ENCODE measurements at places on chromosomes 2 and 18.

DNA sequence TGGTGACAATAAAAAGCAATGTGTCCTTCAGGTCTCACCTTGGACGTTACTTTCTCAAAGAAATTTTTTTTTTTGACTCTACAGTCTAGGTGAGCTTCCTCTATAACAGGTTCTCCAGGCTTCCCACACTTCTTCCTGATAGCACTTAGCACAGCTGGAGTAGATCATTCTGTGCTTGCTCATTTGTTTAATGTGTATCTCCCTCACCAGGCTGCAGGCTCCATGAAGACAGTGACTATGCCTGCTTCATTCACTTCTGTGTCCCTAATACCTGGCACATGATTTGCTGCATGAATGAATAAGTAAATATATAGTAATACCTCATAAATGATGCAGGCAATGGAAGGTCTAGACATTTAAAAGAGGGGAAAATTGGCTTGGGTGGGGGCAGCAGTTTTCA, 109.9 kb upstream of the CD302 start:
- DNase-seq = no peak
- H3K36me3 ChIP-seq = no peaks in the 10 kb centered on the region
- H3K4me1 ChIP-seq = no peaks in the 10 kb centered on the region
- no peak overlapping the region for H3K27ac ChIP-seq
- H3K27me3 ChIP-seq = no peaks in the 10 kb centered on the region

DNA sequence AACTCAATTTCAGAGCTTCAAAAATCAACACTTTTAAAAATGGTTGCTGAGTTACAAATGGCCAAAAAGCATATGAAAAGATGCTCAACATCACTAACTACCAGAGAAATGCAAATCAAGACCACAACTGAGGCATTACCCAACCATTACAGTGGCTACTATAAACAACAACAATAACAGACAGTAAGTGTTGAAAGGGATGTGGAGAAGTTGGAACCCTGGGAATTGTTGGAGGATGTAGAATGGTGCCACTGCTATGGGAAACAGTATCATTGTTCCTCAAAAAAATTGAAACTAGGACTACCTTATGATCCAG, 173.3 kb upstream of the SPRED2 start:
- H3K27ac ChIP-seq = no peak overlapping the region
- no peaks in the 10 kb centered on the region for H3K4me1 ChIP-seq
- H3K27me3 ChIP-seq = no peaks in the 10 kb centered on the region
- no peak for DNase-seq
- no peak overlapping the region for H3K4me3 ChIP-seq

DNA sequence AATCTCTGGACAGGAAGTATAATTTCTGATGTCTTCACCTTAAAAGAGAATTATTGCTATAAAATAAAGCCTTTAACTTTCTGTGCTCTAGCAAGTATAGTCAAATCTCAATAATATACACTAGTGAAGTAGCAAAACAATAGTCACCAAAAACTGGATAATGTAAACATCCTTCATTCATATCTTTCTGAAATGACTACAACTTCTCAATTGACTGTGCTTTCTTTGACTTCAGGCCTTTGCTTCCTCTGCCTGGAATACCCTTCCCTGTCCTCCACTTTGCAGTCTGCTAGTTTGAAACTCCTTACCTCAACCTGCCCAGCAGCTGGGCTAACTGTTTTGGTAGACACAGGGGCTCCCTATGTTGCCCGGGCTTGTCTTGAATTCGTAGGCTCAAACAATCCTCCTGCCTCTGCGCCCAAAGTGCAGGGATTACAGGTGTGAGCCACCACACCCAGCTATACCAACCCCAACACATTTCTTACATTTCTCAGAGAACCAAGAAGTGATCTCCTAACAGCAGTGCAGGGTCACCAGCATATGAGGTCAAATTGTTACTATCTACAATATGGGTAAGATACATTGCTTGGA, 6.6 kb upstream of the PCBP1 start:
- no peak overlapping the region for H3K27ac ChIP-seq
- peaks cover 24% of the 10 kb centered on the region for H3K4me1 ChIP-seq
- no peak overlapping the region for H3K4me3 ChIP-seq
- H3K36me3 ChIP-seq = no peaks in the 10 kb centered on the region

DNA sequence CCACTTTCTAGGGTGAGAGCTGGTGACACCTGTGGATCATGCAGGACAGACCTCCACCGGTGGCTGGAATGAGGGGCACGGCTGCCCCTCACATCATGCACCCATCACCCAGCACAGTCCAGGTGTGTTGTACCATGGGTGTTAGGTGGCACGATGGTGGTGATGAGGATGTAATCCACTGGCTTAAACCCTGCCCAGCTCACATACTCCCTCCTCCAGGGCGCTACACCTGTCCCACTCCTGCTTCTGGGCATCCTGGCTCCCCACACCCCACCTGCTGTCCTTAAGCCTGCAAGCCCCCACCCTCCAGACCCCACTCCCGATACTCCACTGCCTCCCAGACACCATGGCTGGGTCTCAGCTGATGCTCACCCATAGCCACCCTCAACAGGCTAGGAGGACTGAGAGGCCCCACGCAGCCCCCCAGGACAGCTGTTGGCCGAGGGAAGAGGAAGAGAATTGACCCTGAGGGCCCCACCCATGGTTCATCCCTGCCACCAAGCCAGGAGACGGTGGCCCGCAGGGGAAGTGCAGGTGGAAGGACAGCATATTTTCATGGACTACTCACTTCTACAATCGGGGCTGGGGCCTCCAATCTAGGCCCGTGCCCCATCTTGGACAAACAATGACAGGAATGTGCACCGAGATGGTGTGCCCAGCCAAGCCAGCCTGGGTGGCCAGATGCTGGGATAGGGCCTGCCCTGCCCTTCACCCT, 34.3 kb downstream of the MAL start:
- H3K27ac ChIP-seq = no peak overlapping the region
- no peaks in the 10 kb centered on the region for H3K4me1 ChIP-seq
- no peak for DNase-seq

DNA sequence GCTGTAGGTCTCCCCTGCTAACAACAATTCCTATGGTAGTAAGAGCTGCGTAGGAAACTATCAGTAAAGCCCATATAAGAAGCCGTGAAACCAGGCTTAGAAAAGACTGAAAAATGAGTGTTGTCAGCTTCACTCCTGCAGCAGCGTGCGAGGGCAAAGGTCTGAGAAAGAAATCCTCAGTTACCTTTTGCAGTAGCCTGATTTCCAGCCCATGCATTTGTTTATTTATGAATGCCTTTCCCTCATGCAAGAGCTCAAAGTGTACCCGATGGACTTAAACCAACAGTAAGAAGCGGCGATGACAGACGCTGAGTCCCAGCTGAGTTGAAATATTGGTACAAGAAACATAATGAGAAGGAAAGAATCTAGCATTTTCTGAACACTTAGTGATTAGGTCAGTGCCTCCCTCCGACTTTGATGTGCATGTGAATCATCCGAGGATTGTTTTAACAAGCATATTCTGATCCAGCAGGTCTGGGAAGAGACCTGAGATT, 15.0 kb upstream of the POLI start:
- H3K4me1 ChIP-seq = peaks cover 28% of the 10 kb centered on the region
- no peak overlapping the region for H3K27ac ChIP-seq
- no peak overlapping the region for H3K4me3 ChIP-seq
- DNase-seq = no peak
- no peaks in the 10 kb centered on the region for H3K36me3 ChIP-seq
- no peaks in the 10 kb centered on the region for H3K27me3 ChIP-seq

DNA sequence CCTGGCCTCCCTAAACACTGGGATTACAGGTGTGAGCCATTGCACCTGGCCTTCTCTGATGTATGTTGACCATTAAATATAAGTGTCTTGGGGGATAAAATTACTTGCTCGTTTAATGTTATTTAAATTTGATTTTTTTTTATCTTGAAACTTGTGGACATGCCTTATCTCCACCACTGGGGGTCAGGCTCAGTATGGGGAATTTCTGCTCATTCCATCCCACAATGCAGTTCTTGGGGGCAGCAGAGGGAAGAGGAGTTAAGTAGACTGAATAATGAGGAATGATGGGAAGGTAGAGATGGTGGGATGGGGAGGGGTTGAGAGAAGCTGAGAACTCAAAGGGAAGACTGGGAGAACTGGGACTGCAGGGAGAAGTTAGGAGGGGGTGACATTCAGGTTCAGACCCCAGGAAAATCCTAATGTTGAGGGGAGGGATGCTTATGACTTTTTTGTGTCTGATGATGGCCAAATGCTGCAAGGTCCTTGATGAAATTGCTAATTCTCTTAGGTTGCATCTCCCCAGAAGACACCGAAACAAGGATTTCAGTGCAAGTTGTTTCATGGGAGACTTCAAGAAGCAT, 174.2 kb downstream of the MIB1 start:
- peak; percentile 58 for DNase-seq
- H3K36me3 ChIP-seq = no peaks in the 10 kb centered on the region
- H3K4me3 ChIP-seq = no peak overlapping the region
- no peak overlapping the region for H3K27ac ChIP-seq
- H3K4me1 ChIP-seq = no peaks in the 10 kb centered on the region
- no peaks in the 10 kb centered on the region for H3K27me3 ChIP-seq

- no peaks in the 10 kb centered on the region for H3K27me3 ChIP-seq
- H3K36me3 ChIP-seq = no peaks in the 10 kb centered on the region
- H3K4me3 ChIP-seq = no peak overlapping the region
Observed at GRCh38 chr2:5364361-5364760, 327.8 kb upstream of the SOX11 start.

DNA sequence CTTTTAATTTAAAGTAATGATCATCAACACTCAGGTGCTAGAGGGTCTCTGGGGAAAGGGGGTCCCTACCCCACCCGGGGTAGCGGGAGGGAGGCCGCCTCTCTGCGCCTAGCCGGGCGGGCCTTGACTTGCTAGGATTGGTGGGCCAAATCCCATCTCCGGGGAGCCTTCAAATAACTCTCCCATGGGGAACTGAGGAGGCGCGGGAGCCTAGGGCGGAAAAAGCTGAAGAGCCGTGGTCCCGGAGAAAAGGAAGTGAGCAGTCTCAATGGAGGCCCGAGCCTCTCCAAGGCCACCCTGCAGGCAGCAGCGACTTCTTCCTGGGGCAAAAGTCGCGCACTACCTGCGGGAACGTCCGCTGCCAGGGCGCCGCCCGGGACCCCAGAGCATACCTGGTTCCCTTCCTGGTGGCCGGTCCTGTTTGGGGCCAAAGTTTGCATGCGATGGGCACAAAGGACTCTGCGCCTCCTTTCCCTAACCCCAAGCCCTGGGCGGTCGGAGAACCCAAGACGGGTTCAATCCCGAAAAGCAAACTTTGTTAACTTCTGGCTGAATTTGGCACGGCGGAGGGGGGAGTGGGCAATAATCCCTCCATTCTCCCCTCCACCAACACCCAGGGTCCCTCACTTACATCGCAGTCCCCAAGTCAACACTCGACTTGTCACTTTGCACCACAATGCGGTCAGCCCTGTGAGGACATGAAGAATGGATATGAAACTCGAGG, 13.6 kb downstream of the EN1 start:
- H3K4me1 ChIP-seq = peaks cover 14% of the 10 kb centered on the region
- H3K36me3 ChIP-seq = no peaks in the 10 kb centered on the region
- no peak overlapping the region for H3K27ac ChIP-seq

DNA sequence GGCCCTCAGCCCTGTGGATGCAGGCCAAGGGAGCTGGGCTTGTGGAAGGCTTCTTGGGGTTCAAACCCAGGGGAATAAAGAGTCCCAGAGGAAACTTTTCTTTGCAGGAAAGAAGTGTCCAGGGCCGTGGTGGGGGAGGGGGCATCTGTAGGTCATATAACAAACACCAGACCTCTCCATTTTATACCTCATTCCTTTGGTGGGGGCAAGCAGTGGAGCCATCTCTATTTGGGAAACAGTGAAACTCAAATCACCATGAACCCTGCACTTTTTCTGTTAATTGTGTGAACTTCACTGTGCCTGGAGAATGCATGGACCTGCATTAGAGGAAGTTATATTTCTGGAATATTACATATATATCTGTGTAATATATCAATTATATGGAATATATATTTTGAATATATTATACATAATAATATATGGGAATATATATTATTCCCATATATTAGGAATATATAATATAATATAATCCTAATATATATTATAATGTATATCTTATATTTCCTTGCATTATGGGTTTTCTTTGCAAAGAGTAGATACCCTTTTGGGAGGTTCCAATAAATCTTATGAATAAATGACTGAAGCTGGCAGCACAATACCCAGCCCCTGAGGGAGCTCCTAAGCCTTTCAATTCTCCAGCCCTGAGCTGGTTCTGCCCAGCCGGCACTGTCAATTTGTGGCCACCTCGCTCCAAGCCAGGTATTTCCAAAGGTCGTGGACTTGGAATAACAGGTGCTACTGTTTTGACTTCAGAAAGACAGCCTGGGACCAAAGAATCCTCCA, 97.7 kb upstream of the PKDCC start:
- no peaks in the 10 kb centered on the region for H3K4me1 ChIP-seq
- H3K36me3 ChIP-seq = no peaks in the 10 kb centered on the region
- no peak overlapping the region for H3K4me3 ChIP-seq
- H3K27ac ChIP-seq = no peak overlapping the region
- H3K27me3 ChIP-seq = no peaks in the 10 kb centered on the region

GRCh38 chr2:208638059-208638458, 231.5 kb downstream of the PTH2R start:
- no peak overlapping the region for H3K27ac ChIP-seq
- no peak for DNase-seq
- no peaks in the 10 kb centered on the region for H3K36me3 ChIP-seq
- H3K4me3 ChIP-seq = no peak overlapping the region
- no peaks in the 10 kb centered on the region for H3K27me3 ChIP-seq

DNA sequence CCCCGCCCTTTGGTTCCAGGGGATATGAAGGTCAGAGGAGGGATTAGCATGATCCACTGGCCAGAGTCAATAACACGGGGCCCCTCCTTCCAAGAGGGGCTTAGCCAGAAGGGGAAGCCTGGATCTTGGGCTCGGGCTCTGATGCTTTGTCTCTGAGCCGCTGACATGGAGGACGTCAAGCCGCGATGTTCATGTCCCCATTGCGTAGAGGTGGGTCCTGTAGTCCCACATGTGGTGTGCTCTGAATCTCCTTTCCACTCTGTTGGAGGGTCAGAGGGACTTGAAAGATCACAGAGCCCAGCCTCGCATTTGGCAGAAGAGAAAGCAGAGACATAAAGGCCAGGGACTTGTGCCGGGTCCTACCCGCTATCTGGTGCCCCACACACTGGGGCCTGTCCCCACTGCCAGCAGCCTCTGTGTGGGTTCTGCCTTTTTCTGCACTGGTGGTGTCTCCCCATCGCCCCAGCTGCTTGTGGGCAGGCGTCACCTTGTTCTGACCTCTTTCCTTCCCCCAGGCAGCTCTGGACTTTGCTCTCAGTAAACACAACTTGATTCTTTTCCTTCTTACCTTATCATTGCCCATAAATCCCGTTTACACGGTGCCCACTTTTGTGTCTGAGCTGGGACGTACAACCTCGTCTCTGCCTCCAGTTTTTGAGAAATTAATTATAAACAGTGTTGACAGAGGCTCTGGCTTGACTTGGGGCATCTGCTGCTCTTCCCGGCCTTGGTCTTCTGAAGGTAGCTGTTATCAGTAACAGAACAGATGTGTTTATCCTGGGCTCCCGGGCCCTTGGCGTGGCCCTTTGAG, 48.8 kb downstream of the SH3BP4 start:
- H3K27ac ChIP-seq = no peak overlapping the region
- DNase-seq = no peak

Data from adrenal gland (tissue), 19 donors.